Stimulated activated CD8-positive, alpha-beta memory T cell treated with anti-CD3 and anti-CD28 coated beads, Interleukin-12 subunit alpha, Interleukin-12 subunit beta, amount 100 ng/mL, for 1 hour (primary cell): ENCODE measurements at places on chromosomes 5 and 9.

GRCh38 chr9:84174486-84174885 lies 166.1 kb downstream of the SLC28A3 start:
- no peak for DNase-seq

DNA sequence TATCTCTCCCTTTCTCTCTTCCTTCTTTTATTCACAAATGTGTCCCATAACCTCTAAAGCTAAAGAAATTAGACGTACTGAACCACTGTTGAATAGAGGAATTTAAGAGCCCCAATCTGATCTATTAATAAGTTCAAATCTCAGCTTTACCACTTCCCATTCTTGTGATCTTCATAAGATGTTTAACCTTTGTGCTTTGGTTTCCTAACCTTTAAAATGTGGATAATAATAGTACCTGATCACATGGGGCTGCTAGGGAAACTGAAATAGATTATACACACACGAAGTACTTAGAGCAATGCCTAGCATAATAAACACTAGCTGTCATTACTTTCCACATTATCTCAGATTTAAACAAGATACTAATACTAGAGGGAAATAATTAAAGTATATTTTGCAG lies 324.3 kb upstream of the SEMA6A start:
- no peak for DNase-seq

- DNase-seq: no peak
Measured at GRCh38 chr9:134486596-134486995, 155.0 kb upstream of the COL5A1 start.

- no peak for DNase-seq
Measured at GRCh38 chr9:1231998-1232919, 182.1 kb downstream of the DMRT2 start.

DNA sequence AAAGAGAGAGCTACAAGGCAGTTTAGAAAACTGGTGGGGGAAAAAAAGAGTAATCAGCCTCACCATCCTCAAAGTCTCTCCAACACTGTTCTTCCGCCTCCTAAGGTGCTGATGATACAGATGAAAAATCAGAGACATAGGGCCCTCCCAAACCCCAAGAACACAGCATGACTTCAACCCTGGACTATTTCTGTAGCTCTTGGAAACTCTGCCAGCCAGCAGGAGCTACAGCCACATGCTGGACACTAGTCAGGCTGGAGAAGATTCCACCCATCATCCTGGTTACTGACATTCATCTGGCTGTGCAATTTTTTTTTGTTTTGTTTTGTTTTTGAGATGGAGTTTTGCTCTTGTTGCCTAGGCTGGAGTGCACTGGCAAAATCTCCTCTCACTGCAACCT lies 42.4 kb downstream of the OXCT1 start:
- DNase-seq: no peak

- DNase-seq: no peak
Measured at GRCh38 chr9:6543204-6543603, 102.3 kb downstream of the GLDC start.

GRCh38 chr9:2373648-2374047 lies 247.9 kb upstream of the VLDLR start:
- no peak for DNase-seq

GRCh38 chr5:145050181-145050580 lies 785.0 kb downstream of the PRELID2 start:
- DNase-seq: no peak

- no peak for DNase-seq
Measured at GRCh38 chr5:124193371-124193789, 553.1 kb downstream of the ZNF608 start.

DNA sequence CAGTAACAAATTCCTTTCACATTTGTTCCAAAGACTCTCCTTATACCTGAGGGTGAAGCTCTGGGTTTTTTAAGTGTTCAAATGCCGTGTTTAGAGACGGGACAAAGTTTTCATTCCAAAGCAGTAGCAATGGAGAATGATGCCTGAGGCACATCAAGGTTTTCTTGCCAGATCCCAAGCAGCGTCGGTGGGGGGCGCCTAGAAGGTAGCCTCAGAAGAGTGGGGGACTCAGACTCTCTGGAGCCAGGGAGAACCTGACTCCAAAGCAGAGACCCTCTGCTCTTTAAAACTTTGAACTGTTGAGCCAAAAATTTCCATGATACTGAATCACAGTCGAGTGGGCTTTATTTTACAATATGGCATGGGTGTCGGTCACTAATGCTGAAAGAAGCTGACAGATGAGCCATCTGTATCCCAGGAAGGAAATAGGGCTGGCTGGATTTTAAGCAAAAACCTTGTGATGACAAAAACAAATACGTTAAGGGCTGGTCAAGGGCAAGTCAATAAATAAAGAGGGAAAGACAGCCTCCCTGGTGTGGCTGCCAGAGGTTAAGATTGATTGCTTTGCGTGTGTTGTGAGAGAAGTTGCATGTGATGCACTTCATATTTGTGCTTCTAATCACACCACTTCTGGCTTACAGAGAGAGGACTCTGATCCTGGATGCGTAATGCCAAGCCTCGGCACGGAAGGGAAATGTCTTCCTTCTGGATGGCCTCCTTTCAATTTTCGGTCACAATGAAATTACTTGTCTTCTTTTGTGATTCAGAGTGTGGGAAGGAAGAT lies 161.1 kb upstream of the EFNA5 start:
- no peak for DNase-seq

- no peak for DNase-seq
Measured at GRCh38 chr5:139243425-139243970, 45.3 kb upstream of the SIL1 start.

DNA sequence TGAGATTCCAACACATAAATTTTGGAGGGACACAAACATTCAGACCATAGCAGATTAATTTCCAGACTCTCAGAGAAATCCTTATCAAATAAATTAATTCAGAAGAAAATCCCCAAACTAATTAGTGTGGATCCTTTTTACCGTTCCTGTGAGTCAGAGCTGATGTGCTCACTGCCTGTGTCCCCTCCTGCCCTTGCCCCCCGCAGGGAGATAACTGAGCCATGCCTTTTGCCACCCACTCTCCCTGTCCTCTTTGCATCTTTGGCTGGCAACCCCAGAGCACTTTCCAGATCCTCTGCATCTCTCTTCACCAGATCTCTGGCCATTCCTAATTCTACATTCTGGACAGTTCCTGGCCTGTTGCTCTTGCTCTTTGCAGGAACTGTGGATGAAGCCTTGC lies 135.4 kb upstream of the MAP1B start:
- no peak for DNase-seq

DNA sequence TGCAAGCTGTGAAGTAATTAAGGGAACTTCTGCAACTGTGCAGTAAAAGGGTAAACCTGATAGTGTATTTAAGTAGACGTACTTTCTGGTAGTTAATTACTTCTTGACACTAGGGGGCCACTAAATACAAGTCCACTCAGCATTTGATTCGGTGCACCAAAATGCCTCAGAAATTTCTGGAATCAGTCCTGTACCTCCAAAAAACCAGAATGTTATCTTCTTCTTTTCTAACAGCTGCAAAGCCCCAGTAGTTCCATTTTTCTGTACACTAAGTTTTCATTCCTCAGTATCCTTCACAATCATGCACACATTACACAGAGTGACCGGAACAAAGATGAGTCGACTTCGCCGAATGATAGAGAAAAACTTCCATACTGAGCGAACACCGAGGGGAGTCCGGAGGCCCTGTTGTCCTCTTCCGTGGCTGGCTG lies 484 bp downstream of the GFM2 start:
- no peak for DNase-seq

- no peak for DNase-seq
Measured at GRCh38 chr5:4099386-4099785, 503.8 kb downstream of the IRX1 start.

- DNase-seq: no peak
Measured at GRCh38 chr9:80061940-80062339, 490.2 kb downstream of the TLE4 start.
